ENCODE measurements at places on chromosomes 5 and 9.

DNA sequence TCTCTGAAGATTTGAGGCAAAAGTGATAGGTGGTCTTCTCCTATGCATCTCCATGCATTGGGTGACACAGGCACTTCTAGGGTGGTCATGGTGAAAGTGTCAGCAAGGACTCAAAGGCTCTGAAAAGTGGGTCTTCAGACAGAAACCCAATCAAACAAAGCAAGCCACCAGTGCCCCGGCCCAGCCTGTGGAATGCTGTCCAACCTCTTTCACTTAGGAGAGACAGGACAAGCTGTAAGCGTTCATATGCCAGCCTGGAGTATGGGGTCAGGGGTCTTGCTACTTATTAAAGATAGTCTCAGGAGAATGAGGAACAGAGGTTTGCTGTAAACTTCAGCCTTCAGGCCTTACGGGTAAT lies 324.5 kb downstream of the GADD45G start:
- no peak for DNase-seq

DNA sequence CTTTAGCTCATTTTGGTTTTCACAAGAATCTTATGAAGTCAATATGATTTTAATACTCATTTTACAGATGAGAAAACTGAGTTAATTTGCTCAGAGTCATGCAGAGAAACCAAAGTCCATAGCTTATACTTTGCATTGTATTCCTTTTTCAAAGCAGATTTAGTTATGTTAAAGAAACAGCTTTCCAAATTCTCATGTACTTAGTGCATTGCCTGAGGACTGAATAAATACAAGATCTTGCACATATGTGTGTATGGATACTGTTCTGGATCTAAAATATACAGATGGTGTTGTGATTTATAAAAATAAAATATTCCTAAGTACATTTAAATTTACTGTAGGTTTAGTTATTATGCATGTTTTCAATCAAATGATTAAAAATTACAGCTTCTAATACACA lies 43.5 kb upstream of the CD180 start:
- DNase-seq: no peak

- DNase-seq: no peak
These were observed 89.0 kb downstream of the GCNT4 start for GRCh38 chr5:74963407-74963806.

DNA sequence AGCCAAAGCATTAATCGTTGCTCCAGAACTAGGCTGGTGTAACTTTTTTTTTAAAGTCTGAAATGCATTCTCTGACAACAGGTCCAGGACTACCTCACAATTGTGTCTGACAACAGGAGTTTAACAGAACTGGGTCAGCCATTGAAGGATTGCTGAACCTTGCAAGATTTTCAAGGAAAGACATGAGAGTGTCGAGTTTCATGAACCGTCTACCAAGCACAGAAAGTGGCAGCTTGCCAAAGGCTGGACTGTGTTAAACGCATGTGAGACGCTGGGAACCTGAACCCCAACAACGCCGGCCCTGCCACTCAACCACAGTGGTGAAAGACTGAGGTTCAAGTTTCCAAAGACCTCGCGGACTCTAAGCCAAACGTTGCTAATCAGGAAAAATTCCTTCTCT lies 79.1 kb downstream of the LHFPL2 start:
- DNase-seq: no peak

GRCh38 chr9:73143711-73144328 lies 7.8 kb upstream of the ANXA1 start:
- DNase-seq: peak; percentile 92

DNA sequence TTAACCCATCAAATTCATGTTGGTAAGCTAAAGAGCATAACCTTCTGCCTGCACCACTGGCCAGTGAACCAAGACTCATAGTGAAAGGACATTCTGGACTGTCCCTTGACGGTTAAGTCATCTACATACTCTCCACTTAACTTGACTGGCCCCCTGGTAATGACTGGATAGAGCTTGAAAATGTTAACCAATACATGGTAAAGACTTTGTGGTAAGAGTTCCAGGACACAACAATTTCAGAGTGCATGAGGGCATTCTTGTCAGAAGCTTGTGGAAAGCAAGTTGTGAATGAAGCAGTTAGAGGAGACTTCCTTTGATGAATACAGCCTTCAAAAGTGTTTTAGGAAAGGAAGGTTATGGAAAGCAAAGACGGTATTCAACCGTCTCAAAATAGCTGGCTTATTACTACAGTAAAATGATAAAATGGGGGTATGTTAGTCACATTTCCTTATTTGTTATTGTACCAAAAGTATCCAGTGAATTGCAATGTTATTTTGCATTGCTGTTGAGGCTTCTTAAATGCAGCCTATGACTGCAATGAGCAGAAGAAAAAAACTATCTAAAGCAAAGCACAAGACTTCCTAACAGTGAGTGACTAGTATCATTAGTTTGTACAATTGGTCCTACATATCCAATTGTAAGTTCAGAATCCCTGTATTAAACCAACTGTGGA lies 47.2 kb upstream of the DAB2 start:
- DNase-seq: no peak

DNA sequence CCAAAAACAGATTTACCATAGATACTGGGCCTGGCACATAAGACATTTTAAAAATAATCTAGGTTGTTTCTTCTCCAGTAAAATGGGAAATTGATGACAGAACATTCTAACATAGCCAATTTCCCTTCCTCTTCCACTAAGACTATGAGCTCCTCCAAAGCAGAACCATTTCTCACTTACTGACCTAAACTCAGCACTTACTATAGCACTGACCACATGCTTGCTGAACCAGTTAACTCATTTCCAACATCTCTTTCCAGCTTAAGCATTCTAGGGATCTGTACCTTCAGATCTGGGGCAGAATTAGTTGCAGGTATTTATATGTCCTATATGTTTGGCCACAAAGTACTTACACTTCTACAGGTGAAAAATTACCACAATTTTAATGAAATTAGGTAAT lies 58.9 kb downstream of the TTC39B start:
- DNase-seq: no peak

DNA sequence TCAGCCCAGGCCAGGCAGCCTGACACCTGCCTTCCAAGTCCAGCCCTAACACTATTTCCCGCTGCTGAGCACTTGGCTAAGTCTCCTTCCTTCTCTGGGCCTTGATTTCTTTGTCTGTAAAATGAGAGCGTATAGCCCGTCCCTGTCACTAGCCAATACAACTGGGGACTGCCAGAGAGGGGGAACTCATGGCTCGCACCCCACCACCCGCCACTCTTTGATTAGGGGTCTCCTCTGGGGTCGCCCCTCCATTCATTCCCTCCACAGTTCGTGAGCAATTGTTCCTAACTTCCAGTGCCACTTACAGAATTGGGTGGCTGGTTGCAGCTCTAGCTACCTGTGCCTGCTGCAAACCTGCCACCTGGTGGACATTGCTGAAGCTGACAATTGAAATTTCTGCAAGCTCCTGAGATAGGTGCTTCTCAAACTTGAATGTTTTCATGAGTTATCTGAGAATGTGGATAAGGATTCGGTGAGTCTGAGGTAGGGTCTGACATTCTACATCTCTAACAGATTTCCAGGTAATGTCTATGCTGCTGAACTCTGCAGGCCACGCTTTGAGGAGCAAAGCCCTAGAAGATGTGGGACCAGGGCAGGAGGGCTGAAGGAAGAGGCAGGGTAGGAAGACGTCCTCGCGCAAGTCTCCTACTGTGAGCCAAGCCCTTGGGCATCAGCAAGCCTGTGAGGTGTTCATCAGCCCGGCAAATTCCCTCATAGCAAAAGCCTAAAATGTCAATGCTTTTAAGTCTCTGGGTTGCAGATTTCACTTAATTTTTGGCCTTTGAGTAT lies 13.3 kb upstream of the RECK start:
- peak; percentile 43 for DNase-seq

Measured in A172 (cell line).